ENCODE measurements at places on chromosomes 11 and 22. TPM values are rescaled to one million over a fixed set of nuclear protein-coding genes. Genes with fewer than 3 reads are reported as not detected.
A peak's percentile ranks its signal among the peaks of the same experiment; 100 is the strongest.

DNA sequence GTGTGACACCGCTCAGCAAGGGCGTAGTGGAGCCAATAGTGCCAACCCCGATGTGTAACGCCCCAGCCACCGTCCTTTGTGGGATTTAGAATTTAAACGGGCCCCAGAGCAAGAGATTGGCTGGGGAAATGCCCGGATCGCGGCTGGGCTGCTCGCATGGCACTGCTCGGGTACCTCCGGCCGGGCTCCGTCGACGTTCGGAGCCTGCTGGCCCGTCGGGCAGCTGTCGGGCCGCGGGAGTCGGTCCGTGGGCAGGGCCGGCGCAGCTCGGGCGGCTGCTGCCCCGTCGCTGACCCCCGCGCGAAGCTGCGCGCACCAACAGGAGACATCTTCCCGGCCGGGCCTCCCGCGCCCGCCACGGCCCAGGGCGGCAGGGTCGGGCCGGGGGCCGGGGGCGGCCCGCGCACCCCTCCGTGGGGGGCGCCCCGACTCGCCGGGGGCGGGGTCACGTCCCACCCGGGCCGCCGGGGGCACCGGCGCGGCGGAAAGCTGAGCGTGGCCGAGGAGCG, 1.3 kb upstream of the KDM2A start:
- DNase-seq: peak; percentile 33

DNA sequence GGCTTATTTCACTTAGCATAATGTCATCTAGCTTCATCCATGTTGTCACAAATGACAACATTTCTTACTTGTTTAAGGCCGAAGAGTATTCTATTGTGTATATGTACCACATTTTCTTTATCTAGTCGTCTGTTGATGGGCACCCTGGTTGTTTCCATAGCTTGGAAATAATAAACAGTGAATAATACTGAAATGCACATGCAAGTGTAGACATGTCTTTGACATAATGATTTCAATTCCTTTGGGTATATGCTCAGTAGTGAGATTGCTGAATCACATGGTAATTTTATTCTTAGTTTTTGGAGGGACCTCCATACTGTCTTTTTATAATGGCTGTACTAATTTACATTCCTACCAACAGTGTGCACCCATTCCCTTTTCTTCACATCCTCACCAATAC, 508.0 kb downstream of the NELL1 start:
- DNase-seq: no peak

- DNase-seq: peak; percentile 17
Measured at GRCh38 chr22:19852177-19852781, 2.4 kb downstream of the GNB1L start.

- DNase-seq: no peak
Measured at GRCh38 chr22:49295851-49296560, 531.7 kb downstream of the BRD1 start.

- DNase-seq: no peak
Measured at GRCh38 chr11:33719587-33719986, 16.6 kb downstream of the CD59 start.

DNA sequence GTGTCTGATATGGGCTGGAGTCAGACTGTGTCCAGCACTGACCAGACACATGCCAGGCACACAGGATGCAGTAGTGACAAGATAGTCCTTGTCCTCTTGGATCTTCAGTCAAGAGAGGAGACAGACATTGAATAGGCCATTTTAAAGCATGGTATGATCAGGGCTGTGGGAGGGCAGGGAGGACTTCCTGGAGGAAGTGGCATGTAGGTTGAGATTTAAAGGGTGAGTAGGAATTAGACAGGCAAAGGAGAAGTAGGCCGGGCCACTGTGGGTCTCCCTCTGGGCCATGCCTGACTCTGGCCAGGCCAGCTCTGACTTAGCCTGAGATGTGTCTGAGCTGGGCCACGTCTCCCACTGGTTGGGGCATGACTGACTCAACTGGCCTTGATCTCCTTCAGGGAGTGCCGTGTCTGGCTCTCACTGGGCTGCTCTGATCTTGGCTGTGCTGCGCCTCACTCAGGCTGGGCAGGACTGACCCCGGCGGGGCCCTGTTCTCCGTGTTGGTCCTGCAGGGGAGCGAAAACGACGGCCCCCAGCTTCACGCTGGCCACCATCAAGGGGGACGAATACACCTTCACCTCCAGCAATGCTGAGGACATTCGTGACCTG, 71.2 kb downstream of the MYO7A start:
- DNase-seq: no peak

DNA sequence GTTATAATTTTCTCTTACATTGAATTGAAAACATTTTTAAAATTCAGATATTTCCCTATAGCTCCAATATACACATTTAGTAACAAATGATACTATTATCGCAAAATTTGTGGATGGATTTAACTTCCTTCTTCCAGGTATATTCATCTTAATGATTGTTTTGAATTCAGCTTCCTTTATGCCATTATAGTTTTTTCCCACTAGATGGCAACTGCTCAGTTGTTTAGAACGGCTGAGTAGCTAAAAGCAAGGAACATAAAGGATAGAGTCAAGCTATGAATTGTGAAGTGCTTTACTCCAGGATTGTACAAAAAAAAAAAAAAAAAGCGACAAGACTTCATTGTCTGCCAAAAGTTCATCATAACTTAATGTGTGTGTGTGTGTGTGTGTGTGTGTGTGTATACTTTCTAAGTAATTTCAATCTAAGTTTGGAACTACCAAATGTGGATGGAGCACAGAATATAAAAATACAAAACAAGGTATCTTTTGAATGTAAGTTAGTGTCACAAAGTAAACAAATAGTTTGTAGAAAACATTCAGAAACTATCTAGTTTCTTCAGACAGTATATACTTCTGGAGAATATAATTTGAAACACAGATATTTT, 846.4 kb downstream of the DLG2 start:
- no peak for DNase-seq

- no peak for DNase-seq
Measured at GRCh38 chr22:46581538-46582244, 38.5 kb upstream of the GRAMD4 start.

TOMM22 gene
- 61.0 TPM for total RNA-seq

KLHDC7B gene
- total RNA-seq: 0.12 TPM

MPEG1 gene
- total RNA-seq: not detected

RRM1 gene
- total RNA-seq: 38.5 TPM

ACTN3 gene
- total RNA-seq: 2.0 TPM
